ENCODE measurements at places on chromosomes 16 and 17.

GRCh38 chr16:23279721-23280153 lies 22.4 kb upstream of the SCNN1B start:
- no peak for DNase-seq

DNA sequence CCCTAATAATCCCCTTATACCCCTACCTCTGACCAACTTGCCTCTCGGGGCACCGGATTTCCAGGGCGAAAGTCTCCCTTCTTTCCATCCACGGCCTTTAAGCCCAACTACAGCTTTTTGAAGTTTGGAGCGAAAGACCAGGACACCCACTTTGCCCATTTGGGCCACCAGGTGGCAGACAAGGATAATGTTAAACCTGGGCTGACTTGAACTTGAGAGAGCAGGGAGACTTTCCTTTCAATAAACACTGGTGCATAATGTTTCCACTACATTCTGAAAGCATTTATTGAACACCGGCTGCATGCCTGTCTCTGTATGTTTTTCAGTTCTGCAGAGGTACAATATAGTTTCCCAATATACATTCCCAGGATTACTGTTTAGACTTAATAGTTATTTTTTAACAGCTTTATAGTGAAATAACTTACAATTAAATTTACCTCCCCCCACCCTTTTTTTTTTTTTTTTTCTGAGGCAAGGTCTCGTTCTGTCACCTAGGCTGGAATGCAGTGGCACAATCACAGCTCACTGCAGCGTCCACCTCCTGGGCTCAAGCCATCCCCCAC lies 6.9 kb upstream of the CES3 start:
- DNase-seq = peak; percentile 70

DNA sequence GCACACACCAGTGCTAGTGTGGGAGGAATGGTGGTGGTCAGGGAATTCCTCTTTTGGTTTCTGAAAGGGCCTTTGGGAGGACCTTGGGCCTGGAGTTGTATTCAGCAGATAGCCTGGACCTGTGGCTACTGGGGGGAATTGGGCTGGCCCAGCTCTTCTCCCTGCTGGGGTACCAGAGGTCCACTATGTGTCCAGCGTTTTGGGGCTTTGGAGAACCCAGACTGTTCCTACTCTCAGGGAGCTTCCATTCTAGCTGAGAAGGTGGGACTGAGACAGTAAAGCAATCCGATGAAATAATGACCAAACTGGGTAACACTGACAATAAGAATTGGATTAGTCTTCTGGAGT lies 2.4 kb downstream of the EPN3 start:
- no peak for DNase-seq

GRCh38 chr16:68893710-68894705 lies 50.7 kb downstream of the TANGO6 start:
- no peak for DNase-seq

DNA sequence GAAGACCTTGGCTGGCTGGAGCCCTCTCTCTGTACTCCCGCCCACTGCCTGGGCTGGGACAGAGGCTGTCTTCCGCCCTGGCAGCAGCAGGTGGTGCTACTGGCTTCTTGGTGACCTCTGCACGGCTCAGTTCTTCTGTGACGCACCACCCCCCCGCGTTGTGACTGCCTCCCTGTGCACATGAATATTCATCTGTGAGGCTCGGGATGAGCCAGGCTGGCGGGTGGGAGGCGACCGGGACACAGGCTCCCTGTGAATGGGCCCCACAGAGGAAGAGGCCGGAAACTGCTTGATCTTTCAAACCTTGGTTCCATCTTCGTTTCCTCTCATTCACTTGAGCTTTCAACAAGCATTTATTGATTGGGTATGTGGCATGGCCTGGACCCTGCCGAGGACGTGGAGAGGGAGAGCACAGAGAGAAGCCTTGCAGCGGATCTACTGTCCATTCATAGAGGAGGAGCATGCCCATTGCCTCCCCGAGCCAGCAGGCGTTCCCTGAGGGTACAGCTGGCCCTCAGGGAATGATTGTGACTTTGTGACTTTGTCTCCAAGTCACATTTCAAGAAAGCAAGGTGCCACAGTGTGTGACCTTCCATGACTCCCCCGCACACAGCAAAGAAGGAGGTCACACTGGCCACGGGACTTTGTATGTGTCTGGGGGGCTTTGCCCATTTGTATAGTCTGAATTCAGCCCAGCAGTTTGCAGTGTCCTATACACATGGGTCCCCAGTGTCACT lies 45.0 kb downstream of the B9D1 start:
- no peak for DNase-seq

DNA sequence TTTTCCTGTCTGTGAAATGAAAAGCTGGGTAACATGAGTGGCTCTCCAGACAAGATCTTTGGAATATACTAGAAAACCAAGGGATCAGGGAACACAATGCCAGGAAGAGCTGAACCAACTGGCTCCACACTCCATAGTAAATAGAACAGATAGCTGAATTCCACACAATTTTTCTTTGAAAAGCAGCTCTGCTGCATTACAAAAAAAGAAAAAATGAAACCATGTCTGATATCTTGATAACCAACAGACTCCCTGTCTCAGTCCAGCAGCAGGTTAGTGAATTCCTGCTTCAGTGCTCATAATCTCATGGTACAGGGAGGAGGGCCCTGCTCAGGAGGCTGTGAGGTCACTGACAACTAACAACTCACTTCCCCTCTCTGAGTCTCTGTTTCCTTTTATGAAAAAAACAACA lies 97.1 kb downstream of the CDH11 start:
- DNase-seq = no peak
